Fibroblast of skin of scalp (primary cell): ENCODE measurements at places on chromosomes 6 and 20.

DNA sequence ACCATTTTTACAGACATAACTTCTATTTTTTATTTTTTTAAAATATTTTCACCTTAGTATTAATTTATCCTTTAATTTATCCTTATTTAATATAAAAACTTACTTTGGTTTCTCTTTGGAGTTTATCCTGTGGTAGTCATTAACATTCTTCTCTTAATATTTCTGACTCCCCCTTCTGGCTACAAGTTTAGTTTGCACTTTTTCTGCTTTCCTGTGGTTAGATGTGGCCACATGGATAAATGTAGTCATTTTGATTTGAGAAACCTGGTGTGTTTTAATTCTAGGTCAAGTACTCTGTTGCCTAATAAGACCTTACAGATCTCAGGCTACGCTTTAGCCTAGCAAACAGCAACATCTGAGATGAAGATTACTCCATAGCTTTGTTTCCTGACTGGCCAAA, 1187.5 kb downstream of the HACE1 start:
- peak; percentile 1 for DNase-seq

GRCh38 chr6:90496258-90497016, 90.4 kb downstream of the MAP3K7 start:
- DNase-seq: no peak

GRCh38 chr20:19786311-19786710, 28.3 kb downstream of the RIN2 start:
- DNase-seq: peak; percentile 87

DNA sequence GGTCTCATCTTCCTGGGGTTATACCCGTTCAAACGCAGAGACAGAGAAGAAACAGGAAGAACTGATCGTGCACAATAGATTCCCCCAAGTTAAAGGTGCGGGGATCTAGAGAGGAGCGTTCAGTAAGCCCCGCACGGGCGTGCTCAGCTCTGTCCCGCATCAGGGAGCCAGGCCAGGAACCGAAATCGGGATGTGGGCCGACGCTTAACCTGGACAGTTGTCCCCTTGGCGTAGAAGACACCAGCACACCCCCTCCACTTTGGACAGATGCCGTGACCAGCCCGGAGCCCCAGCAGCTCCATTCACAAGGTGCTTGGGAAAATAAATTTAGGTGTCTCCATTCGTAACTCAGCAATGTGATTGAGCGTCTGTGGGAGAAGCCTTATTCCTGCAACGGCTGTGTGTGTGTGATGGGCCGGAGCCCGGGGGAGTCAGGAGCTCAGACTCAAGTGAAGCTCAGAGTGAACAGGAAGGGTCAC, 24.0 kb upstream of the GATA5 start:
- DNase-seq: no peak

DNA sequence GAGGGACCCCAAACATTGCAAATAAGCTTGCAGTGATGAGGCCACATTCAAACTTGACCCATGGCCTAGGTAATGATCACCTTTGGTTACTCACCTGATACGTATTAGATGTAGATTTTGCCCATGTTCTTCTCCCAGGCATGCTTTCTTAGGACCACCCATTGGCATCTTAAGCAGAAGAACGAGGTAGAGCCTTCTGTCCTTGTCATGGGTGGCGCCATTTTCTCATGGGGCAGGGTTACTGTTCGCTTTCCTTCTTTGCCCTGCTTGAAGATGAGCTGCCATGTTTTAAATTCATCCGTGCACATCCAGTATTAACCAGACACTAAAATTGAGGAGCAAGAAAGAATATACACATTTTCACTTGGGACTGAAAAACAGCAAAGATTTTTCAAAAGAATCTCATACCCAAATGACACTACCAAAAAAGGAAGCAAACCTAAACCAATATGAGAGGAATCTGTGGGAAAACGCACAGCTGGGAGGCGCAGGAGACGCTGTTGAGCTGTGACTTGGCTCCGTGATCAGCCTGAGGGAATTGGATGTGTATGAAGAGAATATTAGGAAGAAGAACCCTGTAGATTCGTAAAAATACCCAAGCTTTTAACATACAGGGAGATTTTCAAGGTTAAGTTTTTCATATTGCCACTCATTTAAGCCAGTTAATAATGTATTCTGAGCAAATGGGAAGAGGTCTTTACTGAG, 36.6 kb downstream of the GMPR start:
- DNase-seq: peak; percentile 45

GRCh38 chr20:58714340-58714922, 21.8 kb downstream of the NPEPL1 start:
- DNase-seq: no peak

DNA sequence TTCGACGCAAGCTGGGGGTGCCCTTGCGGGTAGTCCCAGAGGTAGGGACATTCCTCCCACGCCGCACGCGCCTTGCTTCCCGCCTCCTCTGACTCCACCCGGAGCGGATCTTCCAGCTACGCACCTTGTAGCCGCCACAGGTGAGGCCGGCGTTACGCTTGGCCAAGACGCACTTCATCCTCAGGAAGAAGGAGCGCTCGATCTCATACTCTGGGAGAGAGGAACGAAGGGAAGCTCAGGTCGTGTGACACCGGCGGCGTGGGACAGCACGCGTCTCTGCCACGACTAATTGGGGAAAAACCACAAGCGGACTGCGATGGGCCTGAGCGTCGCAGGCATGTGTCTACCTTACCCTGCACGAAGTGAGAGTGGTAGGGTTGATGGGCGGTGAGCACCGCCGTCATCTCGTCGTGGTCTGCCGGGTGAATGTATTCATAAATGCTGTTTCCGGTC, 15.5 kb downstream of the SIM1 start:
- DNase-seq: no peak

DNA sequence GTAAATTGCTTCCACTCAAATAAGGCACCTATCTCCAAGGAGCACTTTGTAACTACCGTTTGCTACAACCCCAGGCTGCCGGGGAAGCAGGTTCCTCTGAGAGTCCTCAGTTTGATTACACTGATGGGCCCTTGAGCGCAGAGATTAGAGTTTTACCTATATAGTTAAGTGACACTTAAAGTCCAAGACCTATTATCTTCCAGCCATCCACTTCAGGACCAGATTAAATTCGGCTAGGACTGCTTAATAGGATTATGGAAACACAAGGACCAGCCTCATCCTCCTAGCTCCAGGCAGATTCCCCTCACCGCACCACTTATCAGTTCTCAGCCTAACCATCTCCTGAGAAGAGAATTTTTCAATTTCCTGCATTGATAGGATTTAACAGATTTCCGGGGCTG, 64.7 kb upstream of the TIAM2 start:
- DNase-seq: no peak

GRCh38 chr6:3926150-3926482, 76.9 kb downstream of the FAM50B start:
- peak; percentile 58 for DNase-seq

- DNase-seq: no peak
Measured at GRCh38 chr6:109892451-109893435, 85.4 kb upstream of the GPR6 start.

DNA sequence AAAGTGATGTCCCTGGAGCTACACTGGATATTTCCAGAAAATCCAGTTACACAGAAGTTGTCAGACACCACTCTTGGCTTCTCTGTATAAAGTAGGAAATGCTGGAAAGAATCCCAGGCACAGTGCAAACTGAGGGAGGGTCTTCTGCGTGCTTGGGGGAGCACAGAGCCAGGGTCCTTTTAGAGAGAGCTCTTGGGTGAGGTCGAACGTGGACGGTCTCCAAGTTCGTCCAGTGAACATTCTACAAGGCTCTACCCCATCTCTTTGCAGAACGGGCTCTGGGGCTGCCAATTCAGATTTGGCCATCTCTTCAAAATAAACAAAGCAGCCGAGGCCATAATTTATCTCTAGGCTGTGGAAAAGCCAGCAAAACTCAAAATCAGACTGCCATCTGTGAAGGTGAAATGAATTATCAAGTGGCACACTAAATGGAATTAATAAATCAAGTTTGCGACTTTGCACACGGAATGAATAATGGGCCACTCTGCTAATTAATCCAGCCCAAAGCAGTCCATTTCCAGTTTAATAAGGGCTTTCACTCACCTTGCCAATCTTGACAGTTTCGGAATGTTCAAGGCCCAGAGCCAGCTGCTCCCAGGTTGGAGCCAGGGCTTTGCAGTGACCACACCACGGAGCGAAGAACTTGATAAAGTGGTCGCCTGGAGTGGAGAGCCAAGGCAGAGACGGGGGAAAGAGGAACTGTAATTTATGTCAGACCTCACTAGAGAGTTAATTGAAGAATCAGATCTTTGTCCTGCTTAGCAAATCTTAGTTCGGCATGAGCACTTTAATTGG, 19.3 kb downstream of the TXNDC5 start:
- DNase-seq: no peak

GRCh38 chr6:132768051-132768517, 10.4 kb upstream of the VNN2 start:
- no peak for DNase-seq

GRCh38 chr6:98946879-98947410, 801 bp downstream of the FBXL4 start:
- DNase-seq: no peak

GRCh38 chr20:5654557-5654956, 95.6 kb upstream of the SHLD1 start:
- peak; percentile 54 for DNase-seq

DNA sequence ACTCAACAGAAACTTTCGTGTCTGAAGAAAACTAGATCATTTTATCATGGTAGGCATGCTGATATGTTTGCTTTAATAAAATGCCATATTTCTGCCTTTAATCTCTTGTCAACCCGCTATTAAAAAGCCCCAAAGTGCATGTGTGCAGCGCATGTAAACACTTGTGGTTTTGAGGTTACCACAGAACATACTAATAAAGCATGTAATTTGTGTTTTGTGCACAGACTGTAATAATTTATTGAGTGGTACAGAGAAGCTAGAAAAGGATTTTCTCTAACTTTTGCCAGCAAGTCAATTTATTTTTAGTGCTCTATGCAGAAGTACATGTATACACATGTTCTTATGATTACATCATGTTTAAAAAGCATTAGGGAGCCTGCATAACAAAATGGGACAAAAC, 349.9 kb upstream of the SLC35B3 start:
- DNase-seq: no peak

- DNase-seq: no peak
Measured at GRCh38 chr20:37801921-37802320, 101.0 kb upstream of the VSTM2L start.

GRCh38 chr20:22093122-22093521, 387.7 kb downstream of the PAX1 start:
- DNase-seq: no peak

GRCh38 chr6:1952740-1953360, 292.6 kb downstream of the GMDS start:
- DNase-seq: peak; percentile 54

- no peak for DNase-seq
Measured at GRCh38 chr6:156647991-156648390, 129.2 kb upstream of the ARID1B start.

DNA sequence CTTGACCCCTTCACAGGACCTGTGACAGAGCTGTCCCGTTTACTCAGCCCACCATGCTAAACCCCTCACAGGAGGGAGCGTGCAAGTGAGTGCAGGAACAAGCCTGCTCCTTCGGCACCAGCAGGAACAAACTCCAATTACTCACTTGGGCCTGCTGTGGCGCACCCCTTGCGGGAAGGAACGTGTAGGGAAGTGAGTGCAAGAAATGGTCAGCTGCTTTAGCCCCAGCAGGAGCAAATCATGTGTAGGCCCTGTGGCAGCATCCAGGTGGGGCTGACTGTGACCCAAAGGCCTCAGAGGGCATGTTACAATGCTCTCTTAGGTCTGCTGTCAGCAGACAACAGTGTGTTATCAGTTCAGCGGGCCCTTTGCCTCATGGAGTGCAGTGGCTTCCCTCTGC, 574.4 kb downstream of the PRKN start:
- no peak for DNase-seq

- DNase-seq: no peak
Measured at GRCh38 chr20:1438361-1438760, 28.3 kb downstream of the NSFL1C start.
